ENCODE measurements at places on chromosomes 6 and 20.
A peak's percentile ranks its signal among the peaks of the same experiment; 100 is the strongest.

GRCh38 chr6:125503181-125503580, 201.4 kb upstream of the HDDC2 start:
- no peak for DNase-seq

DNA sequence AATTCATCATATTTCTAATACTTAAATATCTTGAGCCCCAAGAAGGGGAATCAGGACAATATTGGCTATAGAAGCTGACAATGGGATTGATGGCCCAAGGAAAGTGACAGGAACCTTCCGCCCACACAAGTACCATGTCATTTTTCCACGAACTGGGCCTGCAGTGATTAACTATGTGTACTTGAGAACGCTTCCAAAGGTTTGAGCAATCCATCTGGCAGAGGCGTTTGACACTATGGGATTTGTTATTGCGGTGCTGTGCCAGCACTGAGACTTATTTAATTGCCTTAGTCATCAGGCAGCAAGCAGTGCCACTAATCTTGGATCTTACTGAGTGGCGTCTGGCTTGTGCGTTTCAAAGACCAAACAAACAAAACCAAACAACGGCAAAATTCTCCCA, 135.6 kb upstream of the UST start:
- DNase-seq, result no peak

DNA sequence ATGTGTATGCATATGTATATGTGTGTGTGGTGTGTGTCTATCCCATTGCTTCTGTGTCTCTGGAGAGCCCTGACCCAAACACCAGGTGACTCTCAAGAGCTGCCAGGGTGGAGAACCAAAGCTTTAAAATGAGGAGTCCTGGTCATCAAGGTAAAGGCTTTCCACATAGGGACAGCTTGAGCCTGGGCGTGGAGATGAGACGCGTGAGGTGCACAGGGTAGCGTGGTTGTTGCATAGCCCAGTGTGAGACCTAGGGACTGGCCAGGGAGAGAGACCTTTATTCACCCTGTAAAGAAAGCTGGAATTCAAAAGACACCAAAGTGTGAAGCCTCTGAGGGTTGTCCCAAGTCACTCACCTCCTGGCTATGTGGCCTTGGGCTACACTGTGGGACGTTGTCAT, 149.1 kb downstream of the SYCP2 start:
- no peak for DNase-seq

GRCh38 chr20:58870293-58871014, 17.9 kb downstream of the GNAS start:
- peak; percentile 38 for DNase-seq

- no peak for DNase-seq
These were observed 2.8 kb downstream of the COL9A3 start for GRCh38 chr20:62819494-62820174.

- no peak for DNase-seq
These were observed 12.1 kb upstream of the XRN2 start for GRCh38 chr20:21291026-21291425.

- DNase-seq, result no peak
These were observed 329.1 kb downstream of the LAMA2 start for GRCh38 chr6:129212081-129212480.

DNA sequence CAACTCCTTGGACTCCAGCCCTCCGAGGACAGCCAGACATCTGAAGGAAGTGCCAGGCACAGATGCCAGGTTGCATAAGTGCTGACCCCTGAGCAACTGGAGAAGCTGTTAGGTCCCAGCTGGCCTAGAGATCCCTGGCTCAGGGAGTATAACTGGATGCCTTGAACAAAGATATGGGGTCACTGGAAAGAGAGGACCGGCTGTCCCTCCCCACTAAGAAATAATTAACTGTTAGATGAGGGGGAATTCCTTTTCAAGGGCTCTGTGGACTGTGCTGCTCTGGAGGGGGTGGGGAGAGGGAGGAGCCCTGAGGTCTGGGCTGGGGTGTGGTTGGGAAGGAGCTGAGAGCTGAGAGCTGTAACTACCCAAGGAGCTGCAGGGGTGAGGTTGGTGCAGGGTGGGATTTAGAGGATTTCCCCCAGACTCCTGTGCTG, 39.6 kb downstream of the HLA-F start:
- no peak for DNase-seq

GRCh38 chr6:159973406-159973805, 4.5 kb downstream of the IGF2R start:
- DNase-seq, result no peak

DNA sequence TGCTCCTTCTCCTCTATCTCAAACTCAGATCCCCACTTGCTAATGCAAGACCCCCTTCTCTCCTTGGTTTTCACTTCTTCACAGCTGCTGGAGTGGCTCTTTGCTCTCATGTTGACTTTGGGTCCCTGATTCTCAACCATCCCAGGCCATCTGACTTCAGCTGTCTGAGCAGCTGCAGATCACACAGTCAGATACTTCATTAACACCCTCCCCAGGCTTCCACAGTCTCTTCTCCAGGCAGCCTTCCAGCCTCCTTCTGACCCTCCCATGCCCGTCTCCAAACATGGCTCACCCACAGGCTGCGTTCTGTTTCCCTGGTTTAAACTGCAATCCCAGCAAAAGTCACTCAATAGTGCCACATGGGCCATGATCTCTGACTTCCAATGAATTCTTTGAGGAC, 65.4 kb downstream of the HIVEP2 start:
- DNase-seq, result no peak

GRCh38 chr6:137819740-137820139, 47.3 kb upstream of the TNFAIP3 start:
- DNase-seq, result no peak

DNA sequence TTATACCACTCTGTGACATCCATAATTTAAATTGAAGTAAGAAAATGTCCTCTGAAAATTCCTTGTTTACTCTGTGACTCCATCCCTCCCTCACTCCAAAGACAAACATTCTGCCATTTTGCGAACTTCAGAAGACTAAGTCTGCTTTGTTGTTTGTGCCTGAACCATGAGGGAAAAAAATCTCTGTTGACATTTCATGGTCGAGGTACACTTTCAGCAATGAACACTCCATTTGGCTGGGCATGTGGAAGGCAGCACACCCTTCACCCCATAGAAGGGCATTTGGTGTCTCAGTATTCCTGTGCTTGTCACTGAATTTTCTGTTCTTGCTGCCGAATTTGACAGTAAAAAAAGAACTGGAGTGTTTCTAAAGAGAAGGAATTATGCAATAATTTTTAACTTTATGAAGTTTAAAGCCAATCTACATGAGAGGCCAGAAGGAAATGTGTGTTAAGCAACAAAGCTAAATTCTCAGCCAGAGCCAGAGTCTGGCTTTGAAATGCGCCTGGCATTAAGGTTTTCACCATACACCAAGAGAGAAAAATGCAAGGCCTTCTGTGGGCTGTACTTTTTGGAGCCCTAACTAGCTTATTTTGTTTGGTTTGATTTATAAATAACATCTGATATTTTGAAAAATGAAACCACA, 4.7 kb upstream of the PBOV1 start:
- no peak for DNase-seq

GRCh38 chr6:116535109-116535508, 10.4 kb downstream of the TRAPPC3L start:
- no peak for DNase-seq

DNA sequence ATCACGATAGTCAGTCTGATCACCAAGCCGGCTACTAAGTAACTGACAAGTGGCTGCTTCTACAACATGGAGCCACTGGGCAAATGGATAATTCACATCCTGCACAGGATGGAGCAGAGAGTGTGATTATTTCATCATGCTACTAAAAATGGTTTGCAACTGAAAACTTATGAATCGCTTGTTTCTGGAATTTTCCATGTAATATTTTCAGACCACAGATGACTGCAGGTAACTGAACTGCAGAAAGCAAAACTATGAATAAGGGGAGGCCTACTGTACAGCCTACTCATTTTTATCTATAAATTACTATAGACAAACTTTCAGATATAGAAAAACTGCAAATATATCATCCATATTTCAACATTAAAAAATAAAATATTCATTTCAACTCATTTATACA, 91.5 kb downstream of the EPB41L2 start:
- DNase-seq, result no peak

GRCh38 chr20:51172558-51173428, 149.9 kb upstream of the KCNG1 start:
- DNase-seq, result no peak

GRCh38 chr6:4010048-4010447, 68.9 kb downstream of the FAM217A start:
- no peak for DNase-seq

DNA sequence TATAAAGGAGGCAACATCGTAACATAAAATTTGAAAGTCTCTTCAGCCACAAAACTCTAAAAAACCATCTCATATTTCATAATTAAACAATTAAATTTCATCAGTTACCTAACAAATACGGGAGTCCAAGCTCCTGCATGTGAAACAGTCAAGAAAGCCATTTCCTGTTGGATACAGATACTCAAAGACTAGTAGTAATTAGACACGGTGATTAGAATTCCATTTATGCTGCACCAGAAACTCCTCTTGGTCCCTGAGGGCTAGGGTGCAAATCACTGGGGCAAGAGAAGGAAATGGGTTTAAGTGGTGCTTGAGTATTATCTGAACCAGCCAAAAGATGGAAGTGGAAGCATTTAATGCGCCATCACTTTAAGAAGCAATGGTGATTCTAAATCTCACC, 27.4 kb downstream of the TRAM2 start:
- no peak for DNase-seq

- no peak for DNase-seq
These were observed 2.4 kb downstream of the CMTR1 start for GRCh38 chr6:37435373-37435772.

- no peak for DNase-seq
These were observed 1.1 kb downstream of the NDRG3 start for GRCh38 chr20:36744764-36745191.

DNA sequence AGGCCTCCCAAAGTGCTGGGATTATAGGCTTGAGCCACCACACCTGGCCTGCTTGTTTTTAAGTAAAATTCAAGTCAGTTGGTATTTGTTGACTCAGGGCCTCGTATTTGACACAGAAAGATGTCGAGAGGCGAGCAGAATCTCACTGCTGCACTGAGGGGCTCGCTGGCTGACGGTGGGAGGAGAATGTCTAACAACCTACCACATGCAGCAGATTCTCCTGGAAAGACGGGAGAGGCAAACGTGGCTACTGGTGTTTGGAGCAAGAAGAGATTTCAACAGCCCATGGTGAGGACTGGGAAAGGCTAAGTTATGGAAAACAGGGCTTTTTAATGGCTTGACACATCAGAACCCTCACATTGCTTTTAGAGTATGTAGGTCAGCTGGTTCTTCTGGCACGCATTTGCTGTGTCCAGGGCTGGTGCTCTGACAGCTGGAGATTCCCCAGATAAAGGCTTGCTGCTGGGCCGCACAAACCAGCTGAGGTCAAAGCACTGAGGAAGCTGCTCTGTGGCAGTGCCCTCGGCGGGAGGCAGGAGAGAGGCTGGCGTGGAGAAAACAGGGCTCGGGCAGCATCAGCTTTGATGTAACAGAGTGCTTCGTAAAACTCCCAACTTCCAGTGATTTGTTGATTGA, 84.2 kb upstream of the FRMD1 start:
- no peak for DNase-seq

DNA sequence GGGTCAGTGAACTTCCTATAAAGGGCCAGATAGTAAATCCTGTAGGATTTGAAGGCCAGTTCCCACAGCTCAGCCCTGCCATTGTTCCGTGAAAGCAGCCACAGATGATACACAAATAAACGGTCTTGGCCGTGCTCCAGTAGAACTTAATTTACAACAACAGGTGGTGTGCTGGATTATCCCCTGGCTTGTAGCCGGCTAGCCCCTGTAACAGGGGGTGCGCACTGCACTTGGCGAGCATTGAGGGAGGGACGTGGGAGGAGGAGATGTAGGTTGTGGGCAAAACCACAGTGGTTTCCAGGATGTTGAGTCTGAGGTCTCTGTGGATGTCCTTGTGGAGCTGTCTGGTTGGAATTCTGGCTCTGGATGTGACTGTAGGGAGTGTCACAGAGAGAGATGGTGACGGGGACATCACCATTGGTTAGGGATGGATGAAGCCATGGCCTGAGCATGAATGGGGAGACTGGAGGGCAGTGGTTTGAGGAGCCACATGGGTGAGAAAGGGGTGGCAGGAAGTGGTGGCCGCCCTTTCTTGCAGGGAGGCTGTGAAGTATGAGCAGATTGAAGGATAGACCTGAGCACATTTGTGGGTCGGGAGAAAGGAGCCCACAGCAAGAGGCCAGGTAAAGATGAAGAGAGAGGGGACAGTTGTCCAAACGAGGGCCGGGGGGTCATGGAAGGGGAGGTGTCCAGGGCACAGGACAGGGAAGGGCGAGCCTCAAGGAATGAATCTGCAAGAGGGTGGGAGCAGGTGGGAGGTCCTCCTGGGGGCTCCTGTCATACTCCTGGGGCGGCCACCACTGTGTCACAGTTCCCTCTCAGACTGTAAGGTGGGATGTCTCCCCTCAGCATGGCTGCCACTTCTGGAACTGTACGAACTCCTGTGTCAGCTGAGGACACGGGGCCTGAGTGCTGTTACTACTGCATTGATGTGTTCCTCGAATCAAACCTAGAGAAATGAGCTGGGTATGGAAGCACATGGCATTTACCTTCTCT, 53.6 kb downstream of the CDH26 start:
- DNase-seq, result peak; percentile 62

GRCh38 chr6:129908858-129909257, 47.7 kb upstream of the TMEM244 start:
- no peak for DNase-seq

DNA sequence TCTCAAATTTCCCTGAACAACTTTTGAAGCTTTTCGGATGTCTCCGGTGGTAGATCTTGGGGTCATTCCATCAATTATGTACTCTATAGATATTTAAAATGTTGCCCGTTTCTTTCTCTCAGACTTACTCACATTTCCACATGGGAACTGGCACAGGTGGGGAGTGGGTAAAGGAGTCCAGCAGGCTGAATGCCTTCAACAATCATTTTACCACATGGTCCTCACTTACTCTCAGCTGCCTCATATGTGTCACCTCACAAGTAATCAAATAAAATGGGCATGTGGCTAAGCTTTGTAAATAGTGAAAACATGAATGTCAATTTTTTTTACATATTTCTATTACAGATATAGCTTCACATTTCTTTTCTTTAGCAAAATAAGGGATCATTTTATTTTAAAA, 677 bp downstream of the HLA-DQA1 start:
- DNase-seq, result no peak

DNA sequence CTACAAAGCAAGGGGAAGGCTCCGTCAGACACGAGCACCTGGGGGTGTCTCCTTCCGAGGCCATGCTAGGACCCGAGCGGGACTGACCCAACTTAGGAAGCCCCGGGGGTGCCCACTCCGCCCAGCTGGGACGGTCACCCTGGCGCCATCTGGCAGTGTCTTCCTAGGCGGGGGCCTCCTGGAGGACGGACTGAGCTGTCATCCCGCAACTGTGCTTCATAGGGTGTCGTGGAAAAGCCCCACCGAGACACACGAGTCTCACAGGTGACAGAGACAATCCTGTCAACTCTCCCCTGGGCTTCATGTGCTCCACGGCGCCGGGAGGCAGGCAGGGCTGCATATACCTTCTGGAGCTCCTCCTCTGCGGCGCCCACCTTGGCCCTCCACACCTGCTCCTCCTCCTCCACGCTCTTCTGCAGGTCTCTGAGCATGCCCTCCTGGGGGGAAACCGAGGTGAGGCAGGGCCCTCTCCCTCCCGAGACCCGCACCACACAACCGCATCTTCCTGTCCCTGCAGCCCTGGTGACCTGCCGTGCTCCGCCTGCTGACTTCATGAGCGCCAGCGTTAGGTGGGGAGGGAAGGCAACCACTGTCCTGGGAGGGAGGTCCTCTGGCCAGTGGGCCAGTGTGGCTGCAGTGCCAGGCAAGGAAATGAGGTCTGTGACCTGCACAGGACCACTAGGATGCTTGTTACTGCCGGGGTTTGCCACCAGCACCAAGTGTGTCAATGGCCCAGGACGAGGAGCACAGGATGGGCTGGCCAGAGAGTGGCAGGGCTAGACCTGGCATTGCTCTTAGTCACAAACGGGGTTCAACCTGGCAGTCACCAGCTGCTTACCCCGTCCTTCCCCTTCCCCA, 50.7 kb downstream of the DSTN start:
- DNase-seq, result no peak
